ENCODE measurements at places on chromosomes 13 and 19.

GRCh38 chr19:2239771-2240770 lies 3.4 kb downstream of the SF3A2 start:
- no peak for DNase-seq

DNA sequence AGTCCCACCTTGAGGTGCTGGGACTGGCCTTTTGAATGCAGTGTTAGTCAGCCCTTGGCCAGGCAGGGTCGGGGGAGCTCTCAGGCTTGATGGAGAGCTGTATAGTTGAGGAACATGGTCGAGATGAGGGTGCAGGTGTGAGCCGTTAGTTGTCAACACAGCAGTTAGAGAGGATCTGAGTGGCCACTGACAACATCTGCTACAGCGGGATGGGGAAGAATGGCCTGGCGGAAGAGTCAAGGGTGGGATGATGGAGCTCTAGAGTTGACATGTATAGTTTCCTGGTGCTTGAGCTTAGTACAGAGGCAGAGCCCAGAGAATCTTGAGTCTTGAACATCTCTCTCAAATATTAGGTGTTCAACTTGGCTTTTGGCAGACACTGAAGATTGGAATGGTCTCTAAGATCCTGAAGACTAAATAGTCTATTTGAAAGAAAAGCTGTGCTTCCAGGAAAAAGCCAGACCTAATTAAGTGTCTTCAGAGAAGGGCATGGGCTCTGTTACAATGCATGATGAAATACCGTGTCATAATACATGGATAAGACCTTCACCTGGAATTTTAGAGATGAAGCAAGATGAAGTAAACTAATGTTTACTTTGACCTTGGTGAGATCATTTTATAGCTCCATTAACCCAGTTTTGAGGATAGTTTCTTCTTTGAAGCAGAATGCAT lies 9.7 kb downstream of the PCCA start:
- DNase-seq, result no peak

DNA sequence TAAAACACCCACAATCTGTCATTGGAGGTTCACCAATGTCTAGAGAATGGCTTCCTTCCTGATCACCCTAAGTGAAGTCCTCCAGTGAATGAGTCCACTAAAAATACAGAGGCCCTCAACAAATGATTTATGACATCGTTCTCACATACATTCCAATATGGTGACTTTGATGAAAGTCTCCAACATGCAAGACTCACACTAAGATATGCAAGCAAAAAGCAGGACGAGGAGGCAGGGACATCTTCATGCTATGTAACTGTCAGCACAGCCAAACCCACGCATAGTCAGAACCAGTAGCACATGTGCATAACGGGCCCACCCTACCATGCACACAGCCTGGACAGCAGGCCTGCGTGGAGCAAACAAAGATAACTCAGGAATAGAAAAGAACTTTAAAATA lies 16.6 kb upstream of the LSM14A start:
- DNase-seq, result no peak

GRCh38 chr13:42466609-42467008 lies 107.3 kb upstream of the TNFSF11 start:
- no peak for DNase-seq

DNA sequence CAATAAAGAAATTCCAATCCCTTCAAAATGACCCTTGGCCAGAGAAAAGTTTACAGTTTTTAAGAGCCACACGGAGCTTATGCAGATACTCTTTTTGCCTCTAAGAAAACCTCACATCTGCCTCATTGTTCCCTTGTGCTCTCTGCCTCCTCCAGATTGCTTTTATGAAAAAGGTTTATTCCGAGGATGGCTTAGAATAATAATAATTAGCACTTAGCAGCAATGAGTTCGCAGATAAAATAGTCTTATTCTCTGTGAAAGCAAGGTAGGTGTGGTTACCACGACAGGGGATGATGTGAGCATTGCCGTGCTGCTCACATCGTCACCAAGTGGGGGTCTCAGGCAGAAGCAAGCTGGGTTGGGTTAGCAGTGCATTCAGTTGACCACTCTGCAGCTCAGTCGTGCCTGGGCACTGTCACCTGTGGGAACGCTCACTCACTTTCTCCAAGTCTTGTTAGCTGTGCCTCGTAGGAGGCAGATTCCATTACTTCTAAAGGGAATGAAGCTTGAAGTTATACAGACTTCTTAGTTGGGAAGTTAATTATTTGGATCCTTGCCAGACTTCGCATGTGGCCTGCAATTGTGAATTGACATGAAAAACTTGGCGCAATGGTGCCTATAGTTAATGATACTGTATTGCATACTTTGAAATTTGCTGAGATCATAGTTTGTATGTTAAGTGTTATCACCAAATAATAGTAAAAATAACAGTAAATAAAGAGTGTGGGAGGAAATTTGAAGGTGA lies 157.2 kb downstream of the MYO16 start:
- DNase-seq, result no peak

- DNase-seq, result no peak
These were observed 49.9 kb upstream of the SERP2 start for GRCh38 chr13:44323754-44324153.

GRCh38 chr13:79385694-79386093 lies 20.4 kb downstream of the RBM26 start:
- no peak for DNase-seq

All from activated effector memory CD4-positive, alpha-beta T cell treated with Interleukin-2 at 50 U/mL for 16 hours (primary cell).